ENCODE measurements at places on chromosomes 2 and 18.

- DNase-seq, result no peak
These were observed 44.5 kb downstream of the MAPRE2 start for GRCh38 chr18:35085450-35086380.

- DNase-seq, result no peak
These were observed 7.7 kb downstream of the SP3 start for GRCh38 chr2:173957517-173957916.

- DNase-seq, result no peak
These were observed 2.0 kb downstream of the STAT4 start for GRCh38 chr2:191148791-191149190.

DNA sequence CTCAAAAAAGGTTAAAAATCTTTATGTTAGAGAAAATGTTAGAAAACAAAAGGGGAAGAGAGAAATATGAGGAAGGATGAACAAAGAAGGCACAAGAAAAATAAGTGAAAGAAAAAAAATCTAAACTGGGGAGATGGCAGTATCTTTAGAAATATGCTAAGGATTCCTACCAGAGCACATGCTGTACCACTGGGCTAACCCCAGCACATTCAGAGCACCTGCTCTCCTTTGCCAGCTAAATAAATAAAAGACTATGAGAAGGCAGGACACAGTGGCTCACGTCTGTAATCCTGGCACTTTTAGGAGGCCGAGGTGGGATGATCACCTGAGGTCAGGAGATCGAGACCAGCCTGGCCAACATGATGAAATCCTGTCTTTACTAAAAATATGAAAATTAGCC is 92.2 kb upstream of the CDKL4 start:
- DNase-seq, result no peak

GRCh38 chr2:29246383-29247300 is 131.4 kb downstream of the CLIP4 start:
- no peak for DNase-seq
